ENCODE measurements at places on chromosomes 6 and 20. TPM values are rescaled to one million over a fixed set of nuclear protein-coding genes. Genes with fewer than 3 reads are reported as not detected.

DNA sequence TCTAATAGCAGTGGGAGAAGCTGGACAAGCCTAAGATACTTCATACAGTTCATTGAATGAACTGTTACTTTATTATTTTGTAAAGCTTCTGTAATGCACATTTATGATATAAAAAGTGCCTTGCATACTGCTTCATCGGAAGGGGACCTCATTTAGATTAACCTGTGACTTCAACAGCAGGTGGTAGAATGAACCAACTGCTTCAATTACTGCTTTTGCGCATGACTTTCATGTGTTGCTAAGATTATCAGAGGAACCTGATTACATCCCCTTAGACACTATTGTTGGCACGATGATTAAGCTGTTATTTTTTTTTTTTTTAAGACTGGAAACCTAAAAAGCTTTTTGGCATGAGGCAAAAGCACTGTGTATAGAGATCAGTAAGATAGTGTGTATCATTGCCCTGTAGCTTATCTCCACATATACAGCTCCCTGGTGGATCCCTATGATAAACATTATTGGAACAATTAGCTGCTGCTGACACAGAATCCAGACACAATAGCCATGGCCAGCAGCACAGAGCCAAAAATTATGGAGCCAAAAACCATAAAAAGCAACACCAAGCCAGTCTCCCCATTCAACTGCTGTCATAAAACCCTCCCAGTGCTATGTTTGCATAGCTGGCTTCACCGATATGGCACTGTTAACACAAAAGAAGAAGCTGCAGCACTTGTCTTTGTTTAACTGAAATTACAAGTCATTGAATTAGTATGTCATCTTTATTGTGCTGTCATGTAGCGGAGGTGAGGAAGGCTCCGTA lies 731.6 kb upstream of the MMS22L start:
- no peak for DNase-seq

- no peak for DNase-seq
Observed at GRCh38 chr6:50112981-50113857, 63.5 kb upstream of the DEFB112 start.

- no peak for DNase-seq
Observed at GRCh38 chr6:33851959-33852358, 48.2 kb upstream of the MLN start.

DNA sequence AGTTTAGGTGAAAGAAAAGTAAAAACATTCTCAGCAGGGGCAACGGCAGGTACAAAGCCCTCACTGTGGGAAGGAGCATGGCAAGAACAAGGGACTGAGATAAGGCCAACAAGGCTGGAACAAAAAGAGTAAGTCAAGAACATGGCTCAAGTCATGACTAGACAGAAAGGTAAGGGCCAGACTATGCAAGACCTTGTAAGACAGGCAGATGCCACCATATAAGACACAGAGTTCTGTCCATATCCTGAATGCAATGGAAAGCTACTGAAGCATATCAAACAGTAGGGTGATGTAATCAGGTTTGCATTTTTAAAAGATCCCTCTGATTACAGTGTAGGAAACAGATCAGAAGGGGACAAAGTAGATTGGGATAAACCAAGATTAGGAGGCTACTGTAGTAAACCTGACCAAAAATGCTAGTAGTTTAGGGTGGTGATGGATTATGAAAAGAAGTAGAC lies 5.5 kb downstream of the REV3L start:
- peak; percentile 9 for DNase-seq

GRCh38 chr6:75206576-75207342 lies 906 bp upstream of the COL12A1 start:
- no peak for DNase-seq

DNA sequence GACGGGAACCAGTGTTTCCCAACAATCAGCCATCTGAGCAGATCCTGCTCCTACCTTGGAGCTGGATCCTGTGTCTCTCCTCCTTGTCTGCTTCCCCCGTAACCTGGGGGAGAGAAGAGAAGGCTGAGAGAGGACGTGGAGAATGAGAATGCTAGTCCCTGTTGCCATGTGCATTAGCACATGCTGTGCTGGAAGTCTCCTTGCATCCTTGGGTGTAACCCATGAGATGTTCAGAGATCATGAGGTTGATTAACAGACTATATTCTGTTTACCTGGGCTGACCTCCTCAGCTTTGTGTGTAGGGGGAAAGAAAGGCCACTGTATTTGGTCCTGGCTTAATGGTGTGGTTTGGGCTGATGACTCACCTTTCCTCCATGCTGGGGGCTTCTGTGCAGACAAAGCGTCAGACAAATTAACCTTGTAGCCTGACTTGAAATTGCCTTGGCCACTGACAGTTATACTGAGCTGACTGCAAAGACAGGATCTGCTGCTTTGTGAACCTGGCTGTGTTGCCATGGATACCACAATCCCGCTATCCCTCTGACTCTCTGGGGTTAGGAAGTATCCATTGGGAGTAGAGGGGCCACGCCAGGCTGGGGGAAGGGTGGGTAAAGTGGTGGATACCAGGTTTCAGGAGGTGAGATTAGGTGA lies 243.7 kb upstream of the CHD6 start:
- no peak for DNase-seq

The PROKR2 gene
- not detected for polyA plus RNA-seq

The TAF4 gene
- polyA plus RNA-seq, result 2.1 TPM

- DNase-seq, result no peak
Observed at GRCh38 chr6:50116390-50116789, 66.7 kb upstream of the DEFB112 start.

The C6orf163 gene
- polyA plus RNA-seq, result 0.85 TPM

The DNAH8 gene
- not detected for polyA plus RNA-seq

GRCh38 chr6:75386050-75386770 lies 101.6 kb upstream of the TMEM30A start:
- DNase-seq, result no peak

The MPIG6B gene
- polyA plus RNA-seq, result 3.7 TPM

- no peak for DNase-seq
Observed at GRCh38 chr6:7821426-7821825, 89.2 kb downstream of the TXNDC5 start.

The EYA4 gene
- polyA plus RNA-seq, result not detected

The MAN1A1 gene
- polyA plus RNA-seq, result 14.2 TPM

DNA sequence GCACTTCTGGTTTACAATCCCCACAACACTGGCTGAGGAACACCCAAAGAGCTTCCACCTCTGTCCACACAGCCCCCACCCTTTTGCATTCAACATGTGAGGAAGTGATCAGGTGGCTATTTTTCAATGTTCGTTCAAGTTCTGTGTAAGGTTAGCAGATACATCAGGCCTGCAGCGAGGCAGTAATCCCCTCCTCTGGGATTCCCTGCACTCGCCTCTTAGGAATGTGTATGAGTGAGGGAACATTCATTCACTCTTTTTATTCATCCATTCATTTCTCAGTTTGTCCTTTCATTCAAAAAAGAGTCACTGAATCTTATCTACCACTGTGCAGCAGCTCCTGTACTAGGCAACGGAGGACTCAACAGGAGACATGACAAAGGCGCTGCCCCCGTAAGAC lies 236.4 kb upstream of the PRDM1 start:
- DNase-seq, result no peak

- no peak for DNase-seq
Observed at GRCh38 chr20:19926591-19926990, 90.6 kb upstream of the NAA20 start.

The TNFAIP3 gene
- 31.4 TPM for polyA plus RNA-seq

- no peak for DNase-seq
Observed at GRCh38 chr6:14537030-14537429, 419.5 kb downstream of the CD83 start.

The PNLDC1 gene
- not detected for polyA plus RNA-seq

The CLPSL1 gene
- not detected for polyA plus RNA-seq

The TRAM2 gene
- 2.5 TPM for polyA plus RNA-seq

DNA sequence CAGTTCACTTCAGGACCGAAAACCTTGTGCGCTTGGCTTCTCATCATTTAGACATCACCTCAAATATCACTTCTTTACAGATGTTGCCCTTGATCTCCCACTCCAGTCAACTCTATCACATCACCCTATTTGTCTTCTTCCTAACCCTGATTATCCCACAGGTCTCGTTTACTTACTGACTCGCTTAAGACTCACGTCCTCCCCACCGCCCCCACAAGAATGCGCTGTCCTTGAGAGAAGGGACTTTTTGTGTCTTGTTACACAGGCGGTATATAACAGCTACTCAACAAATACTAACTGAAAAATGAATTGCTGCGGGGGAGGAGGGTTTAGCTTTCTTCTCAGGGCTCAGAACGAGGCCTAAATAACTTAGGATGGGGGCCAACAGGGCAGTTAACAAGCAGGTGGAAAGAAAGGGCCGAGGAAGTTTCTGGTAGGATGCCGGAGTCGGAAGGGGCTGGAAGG lies 527 bp downstream of the TOMM34 start:
- DNase-seq, result no peak

The ECT2L gene
- not detected for polyA plus RNA-seq

DNA sequence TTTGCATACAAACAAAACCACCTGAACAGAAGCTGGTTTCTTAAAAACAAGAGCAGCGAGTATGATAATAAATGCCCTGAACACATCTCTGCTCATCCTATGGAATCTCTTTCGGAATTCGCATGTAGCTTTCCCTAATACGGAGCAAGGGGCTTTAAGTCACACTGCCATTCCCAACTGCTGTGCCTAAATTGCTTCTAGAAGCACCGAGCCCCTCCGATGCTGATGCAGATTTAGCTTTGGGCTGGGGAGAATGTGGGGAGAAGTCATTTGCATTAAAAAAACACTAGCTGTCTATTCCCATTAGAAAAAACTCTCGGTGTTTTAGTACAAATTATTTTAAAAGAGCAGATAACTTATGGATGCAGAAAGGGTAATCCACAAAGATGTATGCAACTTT lies 76.9 kb downstream of the CD83 start:
- no peak for DNase-seq

GRCh38 chr20:34180460-34181120 lies 60.6 kb upstream of the ASIP start:
- DNase-seq, result no peak

The CASP8AP2 gene
- 33.6 TPM for polyA plus RNA-seq

- DNase-seq, result no peak
Observed at GRCh38 chr20:4571759-4572531, 149.8 kb upstream of the PRND start.

- DNase-seq, result peak; percentile 50
Observed at GRCh38 chr6:163460307-163460782, 45.8 kb downstream of the QKI start.

DNA sequence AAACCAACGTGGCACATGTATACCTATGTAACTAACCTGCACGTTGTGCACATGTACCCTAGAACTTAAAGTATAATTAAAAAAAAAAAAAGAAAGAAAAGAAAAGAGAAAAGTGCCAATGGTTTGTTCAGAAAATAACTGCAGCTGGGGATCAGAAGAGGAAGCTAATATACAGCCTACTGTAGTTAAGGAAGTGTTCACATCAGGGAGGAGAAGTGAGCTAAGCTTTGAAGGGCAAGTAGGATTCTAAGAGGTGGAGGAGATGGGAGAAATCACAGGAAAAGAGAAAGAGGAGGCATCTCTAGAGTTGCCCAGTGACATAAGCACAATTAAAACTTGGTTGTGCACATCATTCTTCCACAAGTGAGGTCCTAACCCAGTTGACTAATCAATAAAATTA lies 214.4 kb upstream of the DTNBP1 start:
- DNase-seq, result no peak

DNA sequence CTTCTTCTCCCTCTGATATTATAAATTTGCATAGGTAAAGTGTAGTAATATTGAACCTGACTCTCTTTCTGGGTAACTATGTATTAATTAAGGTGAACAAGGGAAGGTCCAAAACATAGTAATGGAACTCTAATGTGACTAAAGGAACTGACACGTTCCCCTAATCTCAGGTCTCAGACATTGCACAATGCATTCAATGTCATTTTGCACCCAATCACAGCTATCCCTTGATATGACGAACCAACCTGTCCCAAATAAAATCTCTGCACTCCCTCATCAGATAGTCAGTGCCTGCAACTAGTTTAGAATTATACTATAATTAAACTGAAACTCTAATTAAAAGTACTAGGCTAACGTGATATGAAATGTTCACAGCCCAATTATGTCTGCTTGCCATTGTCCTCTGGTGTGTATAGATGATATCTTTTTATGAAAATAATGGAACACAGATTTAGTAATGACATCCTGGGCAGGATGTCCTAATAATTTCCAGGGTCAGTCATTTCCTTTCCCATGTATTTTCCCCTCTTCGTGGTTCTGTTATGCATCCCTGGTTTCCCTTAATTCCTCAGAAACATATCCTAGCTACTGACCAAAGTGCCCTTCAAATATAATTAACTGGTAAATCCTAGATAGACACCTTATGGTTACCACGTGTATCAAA lies 36.8 kb downstream of the PTPRK start:
- no peak for DNase-seq

DNA sequence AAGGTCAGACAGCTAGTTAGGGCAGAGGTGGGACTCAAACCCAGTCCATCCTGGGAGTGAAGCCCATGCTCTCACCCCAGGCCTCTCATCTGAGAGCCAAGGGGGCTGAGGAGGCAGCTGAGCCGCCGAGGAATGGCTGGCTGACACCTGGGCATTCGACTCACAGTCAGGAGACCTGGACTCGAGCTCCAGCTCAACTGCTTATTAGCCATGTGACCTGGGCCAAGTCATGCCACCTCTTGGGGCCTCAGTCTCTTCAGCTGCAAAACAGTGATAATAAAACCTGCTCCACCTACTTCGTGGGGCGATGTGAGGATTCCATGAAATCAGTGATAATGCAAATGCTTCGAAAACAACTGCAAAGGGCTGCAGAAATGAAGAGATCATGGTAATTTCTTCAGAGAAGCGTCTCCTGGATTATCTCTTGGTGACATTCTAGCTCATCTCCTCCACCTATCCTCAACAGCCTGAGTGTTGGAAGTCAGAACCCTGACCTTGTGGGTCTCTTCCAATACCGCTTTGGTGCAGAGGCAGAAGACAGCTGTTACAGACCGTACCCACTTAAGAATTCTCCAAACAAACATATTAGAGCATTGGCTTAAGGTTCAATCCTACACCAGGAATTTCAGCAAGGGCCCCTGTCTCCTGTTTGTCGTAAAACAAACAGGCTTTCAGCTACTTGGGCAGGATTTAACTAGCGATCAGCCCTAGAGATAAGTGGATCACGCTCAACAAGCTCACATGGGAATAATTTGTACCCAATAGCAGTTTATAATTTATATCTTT lies 60.0 kb upstream of the PIM1 start:
- DNase-seq, result no peak

GRCh38 chr6:95576218-95576997 lies 927 bp upstream of the MANEA start:
- peak; percentile 11 for DNase-seq

The CNR1 gene
- polyA plus RNA-seq, result 1.3 TPM

The CDSN gene
- not detected for polyA plus RNA-seq

DNA sequence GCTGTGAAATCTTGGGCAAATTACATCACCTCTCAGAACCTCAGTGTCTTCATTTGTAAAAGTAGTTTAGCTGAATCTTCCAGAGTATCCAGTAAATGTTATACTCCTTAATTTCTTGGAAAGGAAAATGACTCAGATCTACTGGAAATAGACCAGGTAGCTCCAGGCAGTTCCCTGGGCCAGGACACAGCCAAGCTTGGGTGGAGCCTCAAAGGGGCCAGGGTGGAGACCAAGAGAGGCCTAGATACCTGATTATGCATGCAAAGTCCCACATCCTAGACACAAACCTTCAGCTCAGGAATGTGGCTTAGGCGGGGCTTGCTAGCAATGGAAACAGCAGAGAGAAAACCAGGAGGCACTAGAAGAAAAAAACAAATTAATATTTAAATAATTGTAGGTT lies 272.8 kb downstream of the MAFB start:
- DNase-seq, result no peak
